ENCODE measurements at places on chromosomes 11 and 22.

- no peak for DNase-seq
Observed at GRCh38 chr11:131186629-131187101, 183.8 kb upstream of the NTM start.

DNA sequence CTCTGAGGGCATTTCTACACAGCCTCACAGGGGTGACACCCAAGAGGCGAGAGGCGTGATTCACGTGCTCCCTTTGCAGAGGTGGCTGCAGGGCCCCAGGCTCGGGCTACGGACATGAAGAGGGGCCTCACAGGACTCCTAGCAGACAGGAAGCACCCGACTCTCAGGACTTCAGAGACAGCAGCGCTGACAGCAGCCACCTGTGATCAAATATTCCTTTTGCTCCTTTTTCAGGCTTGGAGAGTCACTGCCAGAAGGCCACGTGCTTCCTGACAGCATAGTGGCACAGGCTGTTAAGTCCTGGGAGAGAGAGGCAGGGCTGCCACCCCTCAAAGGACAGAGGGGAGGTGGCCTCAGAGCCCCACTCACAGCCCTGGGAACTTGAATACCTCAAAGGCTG is 348.9 kb downstream of the CADM1 start:
- DNase-seq: no peak

DNA sequence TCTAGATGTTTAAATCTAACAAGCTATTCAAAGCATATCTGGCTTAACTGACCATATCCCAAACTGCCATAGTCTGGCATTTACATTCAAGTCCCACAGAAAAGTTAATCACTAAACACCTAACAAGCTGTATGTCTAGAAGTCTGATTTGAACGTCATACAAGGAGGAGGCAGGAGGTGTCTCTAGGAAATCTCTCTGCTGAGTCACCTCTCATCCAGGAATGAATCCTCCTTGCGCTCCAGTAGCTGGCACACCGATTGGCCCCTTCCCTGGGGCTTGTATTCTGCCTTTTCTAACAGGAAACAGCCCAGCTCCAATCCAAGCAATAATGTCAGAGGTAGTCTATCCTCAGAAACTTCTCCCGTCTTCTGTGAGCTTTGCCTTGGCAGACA is 31.8 kb downstream of the FEZ1 start:
- no peak for DNase-seq

GRCh38 chr11:69075421-69076128 is 26.8 kb downstream of the TPCN2 start:
- DNase-seq: peak; percentile 99

DNA sequence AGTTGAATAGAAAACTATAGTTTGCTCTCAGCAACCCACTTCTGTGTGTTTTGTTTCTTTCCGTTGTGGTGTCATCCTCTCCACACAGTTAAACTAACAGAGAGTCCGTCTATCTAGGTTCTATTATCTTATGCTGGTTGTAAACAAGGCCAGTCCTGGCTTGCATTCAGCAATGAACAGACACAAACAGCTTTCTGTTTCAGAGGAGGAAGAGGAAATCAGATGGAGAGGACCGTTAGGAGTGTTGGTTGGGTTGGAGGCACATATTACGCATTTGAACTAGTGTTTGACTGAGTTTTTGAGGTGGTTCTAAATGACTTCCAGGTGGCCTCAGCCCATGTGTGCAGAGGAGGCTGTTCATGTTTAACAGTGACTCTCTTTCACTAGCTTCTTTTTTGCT is 129.5 kb upstream of the SORL1-AS1 start:
- DNase-seq: no peak

DNA sequence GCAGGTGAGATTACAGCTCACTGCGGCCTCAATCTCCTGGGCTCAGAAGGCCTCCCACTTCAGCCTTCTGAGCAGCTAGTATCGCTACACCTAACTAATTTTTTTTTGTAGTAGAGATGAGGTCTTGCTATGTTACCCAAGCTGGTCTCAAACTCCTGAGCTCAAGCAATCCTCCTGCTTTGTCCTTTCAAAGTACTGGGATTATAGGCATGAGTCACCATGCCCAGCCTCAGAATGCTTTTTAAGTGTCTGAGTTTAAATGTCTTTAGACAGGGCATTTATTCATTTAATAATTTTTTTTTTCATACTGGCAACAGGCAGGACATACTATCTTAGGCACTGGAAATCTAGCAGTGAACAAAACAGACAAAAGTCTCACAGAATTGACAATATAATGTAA is 27.7 kb downstream of the LRP4 start:
- no peak for DNase-seq

GRCh38 chr11:75583718-75584658 is 21.9 kb downstream of the SERPINH1 start:
- DNase-seq: no peak

DNA sequence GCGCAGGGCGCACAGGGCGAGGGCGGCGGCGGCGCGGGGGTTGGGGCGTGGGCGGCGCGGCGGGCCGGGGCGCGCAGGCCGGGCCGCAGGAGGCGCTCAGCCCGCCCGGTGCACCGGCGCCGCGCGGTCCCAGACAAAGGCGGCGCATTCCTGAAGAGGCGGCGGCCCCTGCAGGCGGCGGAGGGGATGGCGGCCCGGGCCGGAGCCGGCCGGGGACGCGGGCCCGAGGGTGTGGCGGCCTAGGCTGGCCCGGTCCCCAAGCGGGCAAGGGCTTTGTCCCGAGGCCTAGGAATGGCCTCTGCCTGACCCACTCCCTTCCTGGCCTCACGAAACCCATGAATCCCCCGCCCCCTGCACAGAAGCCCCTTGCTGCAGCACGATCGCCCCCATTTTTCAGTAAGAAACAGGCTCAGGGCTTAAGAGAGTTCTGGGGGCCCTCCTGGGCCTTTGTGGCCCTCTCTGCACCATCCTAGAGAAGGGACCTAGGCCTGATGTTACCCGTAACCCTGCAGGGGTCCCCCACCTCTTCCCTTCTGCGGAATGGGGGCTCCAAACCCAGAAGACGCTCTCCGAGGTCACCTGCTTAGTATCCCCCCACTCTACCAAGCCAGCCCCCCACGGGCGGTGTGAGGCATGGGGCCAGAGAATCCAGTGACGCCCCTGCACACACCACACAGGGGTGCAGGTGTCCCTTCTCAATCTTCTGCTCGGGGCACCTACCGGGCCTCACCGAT is at the start of gene RTN4R:
Gene RTN4R, minus strand, starts transcription at position 40 of the 734 bp plus-strand sequence. CDS start 226 bp downstream, outside the sequence.
- DNase-seq: no peak

DNA sequence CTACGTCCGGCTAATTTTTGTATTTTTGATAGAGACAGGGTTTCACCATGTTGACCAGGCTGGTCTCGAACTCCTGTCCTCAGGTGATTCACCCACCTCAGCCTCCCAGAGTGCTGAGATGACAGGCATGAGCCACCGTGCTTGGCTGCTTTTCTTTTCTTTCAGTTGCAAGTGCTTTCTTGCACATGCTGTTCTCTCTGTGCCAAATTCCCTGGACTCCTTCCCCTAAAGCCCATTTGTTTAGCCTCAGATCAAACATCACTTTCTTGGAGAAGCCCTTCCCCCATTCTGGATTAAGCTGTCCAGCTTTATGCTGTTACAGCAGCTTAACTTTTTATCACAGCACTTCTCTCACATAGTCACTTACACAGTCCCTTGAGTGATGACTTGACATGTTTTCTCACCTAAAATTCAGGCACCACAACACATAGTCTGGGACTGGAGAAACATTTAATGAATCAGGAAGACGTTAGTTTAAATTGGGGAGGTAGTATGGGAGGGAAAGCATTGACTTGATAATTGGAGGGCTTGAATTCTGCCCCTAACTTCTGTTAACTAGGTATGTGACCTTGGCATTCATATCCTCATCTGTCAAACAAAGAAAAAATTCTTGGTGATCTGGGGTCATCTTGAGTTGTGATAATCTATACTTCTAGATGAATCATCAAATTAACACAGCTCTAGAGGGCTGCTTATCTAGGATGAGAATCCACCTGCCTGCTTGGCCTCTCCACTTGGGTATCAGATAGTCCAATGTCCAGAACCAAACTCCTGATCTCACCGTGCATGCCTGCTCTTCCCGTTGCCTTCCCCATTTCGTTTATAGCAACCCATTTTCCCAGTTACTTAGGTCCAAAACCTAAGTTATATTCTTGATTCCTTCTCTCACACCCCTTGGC is 18.4 kb downstream of the ACO2 start:
- no peak for DNase-seq

DNA sequence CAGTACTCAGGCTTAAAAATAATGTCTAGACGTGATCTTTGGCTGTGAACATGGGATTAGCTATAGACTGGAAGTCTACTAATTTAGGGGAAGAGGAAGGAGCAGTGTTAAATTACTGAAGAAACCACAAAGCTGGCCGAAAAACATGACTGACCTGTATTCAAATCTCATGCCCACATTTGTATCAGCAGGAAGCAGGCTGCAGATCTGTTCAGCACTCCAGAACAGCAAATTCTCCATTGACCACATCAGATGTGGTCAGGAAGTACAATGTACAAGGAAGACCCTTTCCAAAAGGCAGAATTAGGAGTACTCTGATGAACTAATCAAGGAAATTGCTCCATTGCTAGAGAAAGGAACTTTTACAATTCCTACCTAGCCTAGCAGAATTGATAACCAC is 31.7 kb downstream of the DCDC1 start:
- no peak for DNase-seq

GRCh38 chr22:19115628-19116027 is 6.6 kb downstream of the DGCR2 start:
- no peak for DNase-seq

GRCh38 chr22:30305519-30305905 is 16.2 kb upstream of the CASTOR1 start:
- DNase-seq: no peak

DNA sequence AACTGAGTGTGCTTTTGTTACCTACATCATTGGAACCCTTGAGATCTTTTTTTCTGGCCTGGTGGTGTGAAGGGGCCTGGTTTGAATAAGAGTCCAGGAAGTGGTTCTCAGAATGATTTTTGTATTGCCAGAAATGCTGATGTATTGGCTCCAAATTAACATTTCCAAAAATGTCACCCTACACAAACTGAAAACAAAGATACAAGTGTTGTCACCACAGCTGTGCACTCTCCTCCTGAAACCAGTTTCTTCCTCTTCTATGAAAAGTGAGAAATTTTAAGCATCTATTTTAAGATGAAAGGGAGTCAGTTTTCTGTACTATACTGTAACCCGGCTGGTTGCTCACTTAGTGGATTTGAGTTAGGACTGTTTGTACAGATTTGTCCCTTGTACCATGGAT is 218.8 kb downstream of the PGR start:
- DNase-seq: no peak

- DNase-seq: no peak
Observed at GRCh38 chr22:38171927-38172831, 9.5 kb downstream of the PLA2G6 start.

DNA sequence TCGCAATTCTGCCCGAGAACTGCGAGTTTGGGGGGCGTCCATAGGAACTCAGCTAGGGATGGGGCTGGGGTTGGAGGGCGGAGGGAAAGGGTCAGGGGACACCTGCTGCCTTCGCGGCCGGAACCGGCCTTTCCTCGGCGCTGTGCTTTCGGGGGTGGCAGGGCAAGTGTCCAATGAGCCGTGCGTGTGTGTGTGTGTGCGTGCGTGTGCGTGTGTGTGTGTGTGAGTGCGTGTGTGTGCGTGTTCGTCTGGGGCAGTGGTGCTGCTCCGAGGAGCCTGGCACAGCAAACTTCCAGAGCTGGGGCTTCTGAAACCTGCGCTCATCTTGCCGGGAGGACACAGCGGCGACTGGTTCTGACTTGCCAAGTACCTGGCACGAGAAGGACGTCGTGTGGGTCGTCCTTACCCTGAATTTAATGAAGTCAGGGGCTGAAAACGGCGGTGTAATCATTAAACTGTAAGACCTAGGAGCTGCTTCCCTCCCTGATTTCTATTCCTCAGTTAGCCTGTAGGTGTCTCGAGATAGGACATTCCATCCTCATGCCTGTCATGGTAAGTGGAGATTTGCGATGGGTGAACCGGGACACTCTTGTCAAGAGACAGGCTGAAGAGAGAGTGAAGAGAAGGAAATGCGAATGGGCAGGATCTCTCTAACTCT is 27.0 kb upstream of the AMOTL1 start:
- DNase-seq: no peak

DNA sequence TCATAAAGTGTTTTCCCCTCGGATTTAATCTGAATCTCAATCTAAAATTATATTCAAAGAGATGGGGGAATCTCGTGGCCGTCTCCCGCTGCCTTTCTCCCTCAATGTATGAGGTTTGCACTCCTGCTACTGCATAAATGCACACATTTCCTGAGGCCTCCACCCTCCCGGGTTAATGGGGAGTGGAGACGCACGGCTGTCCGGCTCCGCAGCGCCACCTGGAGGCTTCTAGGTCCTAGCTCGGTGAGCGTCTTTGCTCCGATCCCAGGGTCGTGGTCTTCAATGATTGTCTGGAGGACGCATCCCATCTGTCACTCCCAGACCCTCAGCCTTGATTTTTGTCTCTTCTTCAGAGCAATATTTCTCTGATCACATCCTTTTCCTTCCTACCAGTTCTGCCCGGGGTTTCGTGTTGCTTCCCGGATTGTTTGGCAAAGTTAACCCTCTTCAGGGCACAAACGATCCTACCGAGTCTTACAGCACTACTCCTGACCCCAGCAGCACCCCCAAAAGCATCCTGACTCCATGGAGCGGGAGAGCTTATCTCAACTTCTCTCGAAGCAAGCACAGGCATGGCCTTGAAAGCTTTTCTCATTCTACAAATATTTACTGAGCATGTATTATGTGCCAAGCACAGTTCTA is at the start of gene LMO1:
Gene LMO1, minus strand, starts transcription at position 110 of the 642 bp plus-strand sequence. CDS start 516 bp downstream, outside the sequence.
- peak; percentile 46 for DNase-seq

- peak; percentile 66 for DNase-seq
Observed at GRCh38 chr11:33329705-33330329, 72.6 kb downstream of the HIPK3 start.
